Naive thymus-derived CD4-positive, alpha-beta T cell (primary cell): ENCODE measurements at places on chromosomes 4 and X.
A peak's percentile ranks its signal among the peaks of the same experiment; 100 is the strongest.

DNA sequence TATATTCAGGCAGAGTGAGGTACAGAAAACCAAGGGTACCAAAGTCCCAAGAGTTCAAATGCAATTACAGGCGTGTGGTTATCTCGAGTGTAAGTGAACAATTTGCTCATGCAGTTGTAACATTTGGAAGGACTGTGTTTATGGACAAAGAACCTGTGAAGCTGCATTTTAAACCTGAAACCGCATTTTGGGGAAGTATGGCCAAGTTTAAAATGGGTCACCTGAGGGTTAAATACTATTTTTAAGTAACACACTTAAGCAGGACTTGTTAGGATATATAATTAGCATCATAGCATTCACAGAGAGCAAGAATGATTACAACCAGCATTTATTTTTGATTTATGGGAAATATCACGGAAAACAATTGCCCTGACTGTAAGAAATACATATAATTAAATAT, 79.1 kb upstream of the LCORL start:
- no peak for DNase-seq

DNA sequence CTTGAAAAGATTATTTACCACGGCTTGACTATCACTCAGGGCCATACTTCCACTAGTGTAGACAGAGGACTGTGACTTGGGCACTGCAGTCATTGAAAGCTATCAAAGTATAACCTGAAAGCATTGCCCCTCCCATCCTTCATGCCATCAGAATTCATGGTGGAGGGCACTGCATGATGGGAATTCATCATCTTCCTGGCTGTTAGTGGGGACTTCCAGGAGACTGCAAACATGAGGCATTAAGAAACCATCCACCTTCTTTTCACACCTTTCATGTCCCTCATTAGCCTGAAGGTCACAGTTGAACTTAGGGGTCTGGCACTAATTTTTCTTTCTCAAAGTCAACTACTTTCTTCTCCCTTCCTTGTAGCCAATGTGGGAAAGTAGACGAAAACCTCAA, 25.8 kb downstream of the VSIG4 start:
- DNase-seq = no peak

DNA sequence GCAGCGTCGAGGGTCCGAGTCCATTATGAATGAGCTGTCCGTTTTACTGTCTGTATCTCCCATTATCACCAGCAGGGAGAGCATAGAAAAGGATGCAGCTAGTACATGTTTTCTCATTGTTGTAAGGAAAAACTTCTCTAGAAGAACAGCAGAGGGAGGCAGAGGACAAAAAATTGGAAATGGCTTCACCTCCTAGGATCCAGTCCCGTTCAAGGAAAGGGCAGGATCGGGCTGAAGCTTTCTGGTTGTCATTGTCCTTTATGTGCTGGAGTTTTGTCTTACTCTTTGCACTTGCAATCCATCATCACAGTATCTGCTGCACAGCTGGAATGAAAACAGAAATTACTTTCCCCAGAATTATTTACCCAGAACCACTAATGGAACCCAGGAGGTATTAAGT, 14.7 kb downstream of the NDP start:
- peak; percentile 36 for DNase-seq

GRCh38 chr4:163666332-163666873, 171.9 kb downstream of the TMA16 start:
- no peak for DNase-seq

GRCh38 chr4:144564358-144564757, 81.6 kb upstream of the HHIP start:
- no peak for DNase-seq

GRCh38 chr4:42547805-42548204, 109.1 kb downstream of the ATP8A1 start:
- DNase-seq = no peak

GRCh38 chr4:141041021-141041476, 92.2 kb downstream of the RNF150 start:
- no peak for DNase-seq

DNA sequence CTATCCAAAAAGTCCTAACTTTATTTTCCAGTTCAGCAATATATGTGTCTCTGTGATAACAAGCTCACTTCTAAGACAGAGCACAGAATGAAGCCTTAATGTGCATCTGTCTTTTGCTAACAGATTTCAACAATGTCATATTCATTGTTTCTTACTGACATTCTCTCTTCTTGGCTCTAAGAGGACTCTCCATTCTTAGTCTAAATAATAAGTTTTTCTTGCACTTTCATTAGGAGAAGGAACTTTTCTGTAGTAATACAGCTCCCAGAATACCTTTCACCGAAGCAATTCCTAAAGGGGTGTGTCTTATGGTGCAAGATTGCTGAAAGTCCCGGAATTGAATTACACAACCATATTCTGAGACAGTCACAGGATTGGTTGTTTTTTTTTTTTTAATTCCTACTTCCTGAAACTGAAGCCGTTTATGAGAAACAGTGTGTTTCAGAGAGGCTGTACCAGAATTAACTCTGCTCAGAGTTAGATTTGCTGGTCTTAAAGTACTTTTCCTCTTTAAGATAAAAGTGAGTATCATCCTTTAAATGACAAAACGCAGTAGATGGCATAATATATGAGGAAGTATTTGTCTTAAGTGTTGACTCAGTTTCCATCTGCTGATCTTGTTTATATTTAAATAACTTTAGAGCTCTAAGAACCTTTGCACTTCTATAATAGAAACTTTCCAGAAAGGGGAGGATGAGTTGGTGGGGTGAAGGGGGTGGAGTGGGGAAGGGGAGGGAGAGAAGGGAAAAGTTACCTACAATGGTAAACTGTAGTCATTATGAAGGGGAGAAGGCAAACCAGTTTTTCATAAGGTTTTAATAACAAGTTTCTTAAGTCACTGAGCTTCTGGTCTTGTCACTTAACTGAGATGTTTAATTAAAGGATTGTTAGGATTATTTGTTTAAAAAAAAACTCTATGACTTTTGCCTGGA, at the start of gene ALPK1:
Gene ALPK1 (plus strand): TSS at position 421 of the 932 bp plus-strand sequence.
- no peak for DNase-seq

DNA sequence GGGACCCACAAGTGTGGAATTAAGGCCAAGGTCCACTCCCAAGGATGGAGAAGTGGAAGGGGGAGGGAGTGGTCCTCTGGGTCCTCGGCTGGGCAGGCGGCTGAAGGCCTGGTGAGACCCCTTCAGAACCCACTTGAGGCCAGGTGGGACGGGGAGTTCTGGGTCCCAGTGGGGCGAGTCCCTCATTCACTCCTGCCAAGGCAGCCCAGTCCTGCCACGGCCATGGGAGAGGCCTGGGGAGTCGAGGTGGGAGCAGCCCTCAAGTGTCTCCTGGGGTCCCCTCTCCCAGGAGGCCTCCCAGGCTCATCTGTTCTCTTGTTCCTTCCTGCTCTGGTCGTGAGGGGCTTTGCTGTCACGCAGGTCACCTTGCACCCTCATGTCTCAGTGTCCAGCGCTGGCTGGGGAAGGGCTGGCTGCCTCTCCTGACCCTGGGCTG, 6.1 kb upstream of the SH3BP2 start:
- no peak for DNase-seq

GRCh38 chr4:75135068-75135825, 202.3 kb downstream of the PARM1 start:
- no peak for DNase-seq

- DNase-seq = no peak
These were observed 186.7 kb upstream of the SLITRK2 start for GRCh38 chrX:145630806-145631435.

DNA sequence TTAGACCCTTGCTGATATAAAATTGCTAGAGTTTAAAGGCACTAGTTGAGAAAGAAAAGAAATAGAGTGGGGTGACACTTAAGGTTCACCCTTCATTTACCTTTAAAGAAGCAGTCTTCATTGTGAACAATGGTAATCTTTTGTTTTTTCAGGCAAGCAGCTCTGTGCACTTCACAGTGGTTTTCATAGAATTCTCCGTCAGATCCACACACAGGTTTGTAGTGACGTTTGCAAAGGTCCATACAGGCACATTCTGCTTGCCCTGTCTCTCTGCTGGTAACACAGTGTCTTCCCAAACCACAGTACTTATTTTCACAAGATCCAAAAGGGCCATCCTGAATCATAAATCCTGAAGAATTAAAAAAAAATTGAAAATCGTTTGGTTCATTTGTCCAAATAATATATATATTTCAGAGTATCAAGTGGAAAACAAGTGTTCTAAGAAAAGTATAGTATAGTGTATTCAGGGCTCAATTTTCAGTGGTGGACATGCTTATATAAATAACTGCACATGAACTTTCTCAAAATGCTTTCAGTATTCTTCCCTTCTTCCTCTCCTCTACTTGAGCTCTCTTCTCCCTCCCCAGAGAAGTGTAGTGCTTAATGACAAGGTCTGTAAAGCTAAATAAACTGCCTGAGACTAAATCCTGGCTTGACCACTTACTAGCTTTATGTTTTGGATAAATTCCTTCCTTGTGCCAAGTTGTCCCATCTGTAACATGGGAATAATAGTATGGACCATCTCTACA, 243.3 kb downstream of the FSTL5 start:
- DNase-seq = no peak

GRCh38 chrX:46308110-46308509, 237.1 kb downstream of the ZNF674 start:
- DNase-seq = no peak

GRCh38 chr4:79886021-79886420, 187.0 kb downstream of the ANTXR2 start:
- DNase-seq = no peak

DNA sequence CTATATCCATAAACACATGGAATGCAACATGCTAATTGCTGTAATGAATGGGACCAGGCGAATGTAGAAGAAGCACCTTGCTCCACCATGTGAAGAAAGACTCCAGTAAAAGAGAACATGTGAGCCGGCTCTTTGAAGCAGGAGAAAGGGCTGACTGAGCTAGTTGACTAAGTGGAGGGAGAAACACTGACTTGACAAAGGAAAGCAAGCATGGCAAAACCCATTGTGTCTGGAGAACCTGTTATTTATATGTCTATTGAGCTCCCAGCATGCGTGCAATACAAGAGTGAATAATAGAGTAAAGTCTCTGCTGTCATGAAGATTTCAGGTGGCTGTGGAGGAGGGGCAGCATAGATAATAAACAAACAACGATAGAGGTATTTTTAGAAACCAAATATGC, 559.9 kb downstream of the RAB28 start:
- no peak for DNase-seq

DNA sequence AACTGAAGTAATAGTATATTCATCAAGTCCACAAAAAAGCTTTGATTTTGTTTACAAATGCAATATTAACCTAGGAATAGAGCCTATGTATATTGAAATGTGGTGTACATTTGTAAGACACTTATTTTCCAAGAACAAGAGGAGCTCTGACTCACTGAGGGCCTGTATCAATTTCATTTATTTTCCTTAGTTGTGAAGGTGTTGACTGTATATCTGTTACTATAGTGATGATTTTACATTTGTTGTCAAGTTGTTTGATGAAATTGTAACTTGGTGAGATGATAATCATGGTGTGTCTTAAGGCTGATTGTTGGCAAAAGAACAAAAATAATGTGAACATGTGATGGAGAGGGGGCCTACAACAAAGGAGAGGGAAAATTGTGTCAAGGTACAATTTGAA, 274.9 kb upstream of the TEX13A start:
- DNase-seq = no peak

- DNase-seq = no peak
These were observed 11.5 kb downstream of the LIAS start for GRCh38 chr4:39470402-39470801.

DNA sequence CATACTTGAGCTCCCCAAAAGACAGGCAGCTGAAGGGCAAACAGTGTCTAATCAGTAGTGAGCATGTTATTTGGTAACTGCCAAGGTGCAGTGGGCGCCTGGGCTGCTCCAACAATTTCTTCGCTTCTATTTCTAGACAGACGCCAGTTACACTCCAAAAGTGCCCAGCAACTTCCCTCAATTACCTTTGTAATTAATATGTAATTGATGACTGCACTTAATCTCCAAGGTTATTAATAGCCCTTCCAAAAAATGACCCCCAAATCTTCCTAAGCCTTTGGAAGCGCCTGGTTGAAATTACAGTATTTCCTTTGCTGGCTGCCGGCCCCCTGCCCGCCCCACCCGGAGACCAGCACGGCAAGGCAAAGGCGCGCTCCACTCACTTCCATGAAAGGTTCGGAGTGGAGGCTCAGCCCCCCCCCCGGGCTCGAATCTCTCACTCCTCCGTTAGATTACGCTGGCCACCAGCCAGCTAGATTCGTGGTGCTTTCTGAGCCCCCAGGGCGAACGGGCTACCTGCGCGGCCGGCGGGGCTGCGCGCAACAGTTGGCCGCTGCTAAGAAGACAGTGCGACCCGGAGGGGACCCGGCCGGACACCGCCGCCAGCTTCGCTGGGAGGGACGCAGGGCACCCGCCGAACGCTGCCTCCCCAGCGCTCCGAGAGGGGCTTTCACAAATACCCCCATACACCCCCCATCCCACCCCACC, 1.9 kb downstream of the GPC4 start:
- DNase-seq = no peak

DNA sequence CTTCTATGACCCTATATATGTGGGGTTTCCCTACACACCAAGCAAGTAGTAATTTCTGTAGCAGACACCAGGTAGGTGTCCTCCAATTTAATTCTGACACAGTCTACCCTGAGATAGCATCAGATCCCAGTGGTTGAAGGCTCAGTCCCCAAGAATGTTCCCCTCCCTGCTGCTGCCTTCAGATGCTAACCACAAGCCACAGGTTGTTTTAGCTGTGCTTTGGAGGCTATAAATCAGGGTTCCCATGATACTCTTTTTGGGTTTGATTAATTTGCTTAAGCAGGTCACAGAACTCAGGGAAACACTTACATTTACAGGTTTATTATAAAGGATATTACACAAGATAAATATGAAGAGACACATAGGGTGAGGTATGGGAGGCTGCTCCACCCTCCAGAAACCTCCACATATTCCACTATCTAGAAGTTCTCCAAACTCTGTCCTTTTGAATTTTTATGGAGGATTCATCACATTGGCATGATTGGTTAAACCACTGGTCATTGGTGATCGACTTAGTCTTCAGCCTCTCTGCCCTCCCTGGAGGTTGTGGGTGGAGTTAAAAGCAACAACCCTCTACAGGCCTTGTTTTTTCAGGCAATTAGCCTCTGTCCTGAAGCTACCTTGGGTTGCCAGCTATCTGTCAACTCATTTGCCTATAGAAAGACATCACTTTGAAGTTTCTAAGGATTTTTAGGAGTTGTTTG, 50.8 kb downstream of the GRIA2 start:
- no peak for DNase-seq

DNA sequence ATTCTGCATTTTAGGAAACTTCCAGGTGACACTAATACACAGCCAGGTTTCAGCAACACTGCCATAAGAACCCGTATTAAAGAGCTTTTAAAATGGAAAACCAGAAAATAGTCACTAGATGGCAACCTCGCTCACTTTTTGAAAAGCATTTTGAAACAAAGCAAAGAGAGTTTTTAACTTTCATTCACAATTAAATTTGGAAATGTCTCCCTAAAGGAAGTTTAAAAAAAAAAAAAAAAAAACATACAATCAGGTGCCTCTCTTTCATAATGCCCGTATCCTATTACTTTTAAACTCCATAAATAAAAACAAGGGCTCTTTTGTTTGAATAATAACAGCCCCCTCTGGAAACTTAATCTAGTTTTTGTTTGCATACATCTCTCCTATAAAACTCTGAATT, 20.3 kb downstream of the MEPE start:
- DNase-seq = peak; percentile 5
